Kasumi-1 (cell line): ENCODE measurements at places on chromosomes 3 and 15.

DNA sequence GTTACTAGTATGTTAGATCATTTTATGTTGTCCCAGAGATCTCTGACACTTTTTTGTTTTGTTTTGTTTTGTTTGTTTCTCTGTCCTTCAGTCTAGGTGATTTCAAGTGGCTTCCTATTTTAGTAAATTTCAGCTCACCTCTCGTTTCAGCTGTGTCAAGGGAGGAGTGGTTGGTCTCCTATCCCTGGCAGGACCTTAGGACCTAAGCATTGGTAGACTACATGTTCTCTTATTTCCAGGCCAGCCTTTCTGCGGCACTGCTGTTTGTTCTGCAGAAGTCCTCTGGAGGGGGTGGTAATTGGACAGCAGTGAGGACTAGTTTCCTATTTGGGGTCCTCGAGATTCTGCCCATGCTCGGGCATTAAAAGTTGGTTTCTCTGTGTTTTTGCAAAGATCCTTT is 31.8 kb downstream of the MGA start:
- no peak for DNase-seq

DNA sequence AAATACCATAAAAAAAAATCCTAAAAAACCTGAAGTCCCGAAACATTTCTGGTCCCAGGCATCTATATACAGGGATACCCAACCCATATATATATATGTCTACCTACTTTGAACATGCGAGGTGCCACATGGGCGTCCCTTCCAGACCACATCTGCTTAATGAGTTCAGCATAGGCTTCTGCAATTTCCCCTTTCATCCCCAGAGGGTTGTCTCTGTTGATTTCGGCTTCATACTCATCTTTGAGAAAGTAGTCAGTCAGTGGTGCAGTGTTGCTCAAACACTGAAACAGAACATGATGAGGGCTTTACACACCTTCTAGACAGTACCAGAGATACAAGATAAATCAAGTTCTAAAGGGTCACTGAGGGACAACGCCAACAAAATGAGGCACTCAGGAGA is 28.6 kb upstream of the C3orf62 start:
- no peak for DNase-seq

DNA sequence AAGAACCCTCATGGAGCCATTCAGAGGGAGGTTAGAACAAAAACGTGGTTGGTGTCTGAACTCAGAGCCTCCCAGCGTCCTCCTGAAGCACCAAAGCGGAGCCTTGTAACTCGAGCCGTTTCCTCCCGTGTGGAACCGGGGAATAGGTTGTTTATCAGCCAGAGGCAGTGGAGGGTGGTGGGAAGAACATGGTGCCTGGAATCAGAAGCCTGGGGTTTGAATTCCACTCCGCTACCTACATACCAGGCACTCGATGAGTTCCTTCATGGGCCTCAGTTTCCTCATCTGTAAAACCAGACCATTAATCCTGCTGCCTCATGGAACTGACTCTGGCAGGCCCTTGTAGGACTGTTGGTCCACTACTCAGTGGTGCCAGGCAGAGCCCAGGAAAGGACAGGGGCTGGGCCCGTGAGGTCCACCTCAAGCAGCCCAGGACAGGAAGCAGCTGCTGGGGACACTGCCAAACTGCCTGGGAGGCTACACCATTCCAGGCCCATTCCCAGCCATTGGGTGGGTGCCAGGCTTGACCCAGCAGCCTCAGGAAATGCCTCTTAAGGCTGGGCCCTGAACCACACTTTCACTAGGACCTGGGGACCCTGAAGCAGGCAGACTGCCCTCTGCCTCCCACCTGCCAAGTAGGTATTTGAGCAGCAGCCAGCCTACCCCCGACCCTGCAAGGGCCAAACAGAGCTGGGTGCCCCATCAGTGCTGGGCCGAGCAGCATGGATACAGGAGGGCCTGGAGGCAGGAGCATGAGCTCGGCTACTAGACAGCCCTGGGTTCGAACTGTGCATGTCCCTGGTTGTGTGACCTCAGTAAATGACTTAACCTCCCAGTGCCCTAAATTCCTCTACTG is 33.4 kb downstream of the PRKCD start:
- DNase-seq, result peak; percentile 21

GRCh38 chr15:27082526-27082925 is 111.5 kb downstream of the GABRG3 start:
- DNase-seq, result no peak

DNA sequence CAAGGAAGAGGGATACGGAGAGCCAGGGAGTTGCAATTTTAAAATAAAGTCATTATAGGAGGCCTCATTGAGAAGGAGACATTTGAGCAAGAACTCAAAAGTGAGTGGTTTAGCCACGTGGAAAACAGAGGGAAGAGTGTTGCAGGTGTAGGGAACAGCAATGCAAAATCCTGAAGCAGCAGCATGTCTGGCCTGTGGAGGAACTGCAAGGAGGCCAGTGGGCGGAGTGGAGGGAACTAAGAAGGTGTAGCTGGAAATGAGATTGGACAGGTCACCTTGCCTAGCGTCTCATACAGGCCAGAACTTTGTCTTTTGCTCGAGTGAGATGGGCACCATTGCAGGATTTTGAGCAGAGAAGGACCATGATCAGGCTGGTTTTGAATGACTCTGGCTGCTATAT is 34.9 kb downstream of the SAXO2 start:
- no peak for DNase-seq

- DNase-seq, result no peak
These were observed 140.4 kb upstream of the MBNL1 start for GRCh38 chr3:152128356-152128755.

DNA sequence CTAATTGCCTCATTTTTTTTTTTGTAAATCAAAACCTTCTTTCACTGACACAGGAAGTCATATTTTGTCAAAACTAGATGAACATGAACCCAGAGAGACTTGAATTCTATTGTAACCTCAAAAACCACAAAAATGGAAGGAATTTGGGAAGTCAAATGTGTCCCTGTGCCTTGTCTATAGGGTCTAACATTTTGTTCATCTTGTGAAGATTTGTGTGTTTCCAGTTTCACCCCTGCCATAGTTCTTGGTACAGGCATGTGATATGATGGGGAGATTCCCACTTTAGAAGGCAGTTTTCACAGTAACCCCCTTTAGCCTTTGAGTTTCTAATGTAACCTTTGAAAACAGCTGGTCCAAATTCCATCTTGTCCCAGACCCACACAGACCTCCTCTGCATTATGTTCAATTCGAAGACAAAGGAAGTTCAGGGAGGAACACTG is 318.5 kb upstream of the ADAMTS9 start:
- DNase-seq, result no peak

GRCh38 chr3:157026091-157026490 is 133.9 kb downstream of the CCNL1 start:
- DNase-seq, result no peak

DNA sequence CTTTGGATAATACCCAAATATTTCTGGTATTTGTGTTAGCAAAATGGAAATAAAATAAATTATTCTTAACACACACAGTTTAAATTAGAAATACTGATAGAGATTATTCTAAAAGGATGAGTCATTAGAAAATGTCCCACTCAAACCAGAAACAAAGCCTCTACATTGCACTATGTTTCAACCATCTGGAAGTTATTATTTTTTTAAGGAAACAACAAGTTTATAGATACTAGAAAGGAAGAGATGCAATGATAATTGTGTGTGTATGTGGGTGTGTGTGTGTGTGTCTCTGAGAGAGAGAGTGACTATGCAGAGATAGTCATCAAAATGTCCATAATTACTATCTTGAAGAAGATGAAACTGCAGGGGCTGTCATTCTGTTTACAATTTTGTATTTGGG is 1340.5 kb downstream of the ROBO1 start:
- DNase-seq, result no peak

DNA sequence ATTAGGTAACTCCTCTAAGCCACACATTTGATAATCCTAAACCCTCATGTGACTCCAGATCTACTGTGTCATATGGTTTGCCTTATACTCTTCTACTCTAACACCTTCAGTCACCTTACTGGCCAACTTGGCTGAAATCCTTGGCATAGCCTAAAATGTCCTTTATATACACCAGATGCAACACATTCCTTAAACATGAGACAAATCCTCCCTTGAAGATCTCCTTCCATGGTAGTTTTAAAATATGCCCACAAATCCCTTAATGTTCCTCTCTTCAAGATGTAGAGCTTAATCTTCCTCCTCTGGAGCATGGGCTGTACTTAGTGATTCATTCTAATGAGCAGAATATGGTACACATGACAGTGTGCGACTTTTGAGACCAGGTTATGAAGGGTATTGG is 238.9 kb downstream of the SUCLG2 start:
- no peak for DNase-seq

DNA sequence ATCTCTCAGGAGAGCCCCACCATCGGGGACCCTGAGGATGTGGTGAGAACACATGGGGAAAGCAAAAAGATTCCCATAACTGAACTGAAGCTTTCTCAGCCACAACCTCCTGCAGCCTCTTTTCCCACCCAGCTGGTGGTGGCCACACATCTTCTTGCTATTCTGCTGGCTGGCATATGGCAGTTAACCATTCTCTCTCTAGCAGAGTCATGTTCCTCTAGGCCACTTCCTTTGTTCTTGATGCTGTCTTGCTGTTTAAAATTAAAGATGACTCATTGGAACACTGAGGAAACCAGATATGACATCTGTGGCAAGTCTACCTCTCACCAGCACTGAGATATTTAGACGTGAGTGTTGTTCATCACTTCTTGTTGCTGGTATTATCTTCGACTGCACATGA is 180.3 kb upstream of the ROBO2 start:
- peak; percentile 90 for DNase-seq

DNA sequence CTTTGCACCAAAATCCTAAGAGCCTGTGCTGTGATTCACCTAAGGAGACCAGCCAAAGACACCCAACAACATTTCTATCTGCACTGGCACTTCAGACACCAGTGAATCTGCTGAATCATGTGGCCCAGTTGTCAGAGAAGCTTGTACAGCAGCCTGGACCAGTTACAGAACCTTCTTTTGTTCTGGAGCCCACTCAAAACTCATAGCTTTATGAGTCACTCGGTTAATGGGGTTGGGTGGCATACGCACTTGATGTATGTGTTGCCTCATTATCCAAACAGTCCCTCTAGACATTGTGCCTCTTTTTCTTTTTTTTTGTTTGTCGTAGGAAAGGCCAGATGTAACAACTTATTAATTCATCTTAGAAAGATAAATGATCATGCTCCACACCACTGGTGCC is 25.6 kb upstream of the GOLGA6L2 start:
- no peak for DNase-seq

- DNase-seq, result no peak
These were observed 87.8 kb downstream of the NECTIN3 start for GRCh38 chr3:111159391-111159790.

GRCh38 chr3:180188512-180189309 is 152.0 kb upstream of the PEX5L start:
- DNase-seq, result no peak

GRCh38 chr15:49215768-49216739 is 46.0 kb downstream of the GALK2 start:
- no peak for DNase-seq

- DNase-seq, result no peak
These were observed 6.8 kb downstream of the RHOV start for GRCh38 chr15:40867199-40867598.

- DNase-seq, result no peak
These were observed 266.6 kb upstream of the UBE2E1 start for GRCh38 chr3:23539185-23539584.

DNA sequence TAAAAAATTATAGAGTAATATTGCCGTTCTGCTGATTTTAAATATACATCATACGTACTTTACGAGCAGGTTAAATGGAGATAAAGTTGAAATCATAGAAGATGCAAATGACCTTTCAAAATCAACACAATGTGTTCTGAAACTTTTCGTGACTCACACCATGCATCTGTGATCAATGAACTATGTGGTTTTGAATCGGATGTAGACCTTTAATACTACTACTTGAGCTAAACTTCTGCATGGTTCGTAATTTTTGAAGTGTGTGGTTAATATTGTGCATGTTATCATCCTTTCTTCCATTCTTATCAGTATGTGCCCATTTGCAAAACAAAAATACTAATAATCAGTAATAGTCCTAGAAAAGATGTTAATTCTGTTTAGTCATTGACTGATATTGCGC is 58.9 kb downstream of the GASK1A start:
- DNase-seq, result no peak

- DNase-seq, result no peak
These were observed 51.1 kb downstream of the AQP9 start for GRCh38 chr15:58189148-58189811.

- DNase-seq, result peak; percentile 51
These were observed 662.3 kb downstream of the NR2F2 start for GRCh38 chr15:96992817-96993216.

- DNase-seq, result no peak
These were observed 706 bp downstream of the FSIP1 start for GRCh38 chr15:39781967-39782302.

GRCh38 chr3:57659806-57660439 is 33.0 kb downstream of the DENND6A start:
- DNase-seq, result no peak

DNA sequence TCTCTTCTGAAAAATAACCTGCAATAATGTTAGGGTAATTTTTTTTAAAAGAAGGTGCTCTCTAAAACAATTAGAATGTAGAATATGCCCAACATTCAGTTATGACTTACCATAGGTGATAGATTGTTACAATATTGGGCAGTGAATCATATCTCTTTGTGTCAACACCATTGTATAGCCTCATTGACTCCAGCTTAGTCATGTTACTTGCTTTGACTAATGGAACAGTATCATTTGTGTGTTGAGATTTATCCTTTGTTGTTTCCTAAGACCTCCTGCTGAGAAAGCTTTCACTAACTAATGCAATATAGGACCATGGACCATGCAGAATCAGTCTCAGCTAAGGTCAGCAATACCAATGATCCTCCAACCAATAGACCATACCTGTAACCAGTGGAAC is 1106.4 kb downstream of the SI start:
- no peak for DNase-seq

- DNase-seq, result no peak
These were observed 1.1 kb downstream of the PLXNB1 start for GRCh38 chr3:48428572-48429316.

DNA sequence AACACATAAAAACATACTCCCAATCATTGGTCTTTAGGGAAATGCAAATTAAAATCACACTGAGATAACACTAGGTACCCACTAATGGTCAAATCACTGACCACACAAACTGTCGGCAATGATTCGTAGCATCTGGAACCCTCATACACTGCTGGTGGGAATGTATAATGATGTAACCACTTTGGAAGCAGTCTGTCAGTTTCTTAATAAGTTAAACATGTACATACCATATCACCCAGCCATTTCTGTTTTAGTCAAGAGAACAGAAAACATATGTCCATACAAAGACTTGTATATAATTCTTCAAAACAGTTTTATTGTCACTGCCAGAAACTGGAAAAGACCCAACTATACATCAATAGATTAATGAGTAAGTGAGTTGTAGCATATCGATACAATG is 63.3 kb upstream of the LRRC3B start:
- no peak for DNase-seq

GRCh38 chr15:100433304-100433703 is 91.5 kb upstream of the ADAMTS17 start:
- DNase-seq, result no peak

GRCh38 chr3:189637750-189638149 is 6.6 kb downstream of the TP63 start:
- no peak for DNase-seq
